Activated CD8-positive, alpha-beta T cell treated with anti-CD3 and anti-CD28 coated beads for 36 hours (primary cell): ENCODE measurements at places on chromosomes 1 and 21. TPM values are rescaled to one million over a fixed set of nuclear protein-coding genes. Genes with fewer than 3 reads are reported as not detected.
A peak's percentile ranks its signal among the peaks of the same experiment; 100 is the strongest.

DNA sequence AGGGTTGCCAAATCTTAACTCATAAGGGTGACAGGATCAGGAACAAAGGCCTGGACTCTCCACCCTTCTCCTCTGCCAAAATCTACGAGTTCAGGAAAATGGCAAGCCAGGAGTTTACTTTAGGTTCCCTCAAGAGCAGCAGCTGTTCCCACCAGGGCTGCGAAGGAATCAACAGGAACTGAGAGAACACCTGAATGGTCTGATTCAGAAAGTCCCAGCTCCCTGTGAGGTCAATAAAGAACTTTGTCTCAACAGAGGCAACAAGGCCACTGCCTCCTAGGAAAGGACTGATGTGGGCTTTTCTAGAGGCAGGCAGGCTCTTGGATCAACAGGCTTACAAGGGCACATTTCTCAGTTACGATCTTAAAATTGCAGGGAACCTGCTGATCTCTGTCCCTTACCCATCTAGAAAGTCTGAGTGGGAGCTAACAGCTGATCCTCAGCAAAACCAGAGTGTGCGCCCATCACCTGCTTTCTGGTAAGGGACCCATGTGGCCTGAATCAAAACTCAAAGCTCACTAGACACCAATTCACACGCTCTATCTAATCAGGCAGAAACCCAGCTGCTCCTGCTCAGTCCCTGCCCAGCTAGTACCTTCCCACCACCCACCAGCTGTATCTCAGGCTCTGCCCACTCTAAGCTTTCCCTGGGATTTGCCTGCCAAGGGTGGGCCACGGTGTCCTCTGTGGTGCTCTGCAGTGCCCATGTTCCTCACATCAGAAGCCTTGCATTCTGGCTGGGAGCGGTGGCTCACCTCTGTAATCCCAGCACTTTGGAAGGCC lies 83.1 kb downstream of the CAPZB start:
- H3K4me1 ChIP-seq = peaks cover 69% of the 10 kb centered on the region
- DNase-seq = no peak
- peak overlapping the region; percentile 30 for H3K27ac ChIP-seq
- H3K4me3 ChIP-seq = no peak overlapping the region

DNA sequence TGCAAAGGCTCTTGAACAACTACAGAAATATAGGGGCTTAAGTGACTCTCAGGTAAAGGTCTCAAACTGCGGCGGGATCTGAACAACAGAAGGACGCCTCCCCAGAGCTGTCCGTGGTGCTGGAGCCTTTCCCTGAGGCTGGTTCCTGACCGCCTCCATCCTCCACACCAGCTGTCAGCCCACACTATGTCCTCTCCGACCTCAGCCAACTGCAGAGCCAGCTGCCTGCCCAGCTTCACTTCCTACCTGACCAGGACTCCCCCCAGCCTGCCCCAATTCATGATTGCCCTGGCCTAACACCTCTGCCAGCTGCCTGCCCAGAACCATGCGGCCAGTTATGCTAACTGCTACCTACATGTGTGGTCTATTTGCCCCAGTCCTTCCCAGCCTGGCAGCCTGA lies 63.6 kb upstream of the ZC3H12A start:
- peaks cover 6% of the 10 kb centered on the region for H3K27me3 ChIP-seq
- H3K36me3 ChIP-seq = no peaks in the 10 kb centered on the region
- no peak overlapping the region for H3K4me3 ChIP-seq
- H3K27ac ChIP-seq = no peak overlapping the region
- DNase-seq = peak; percentile 41

DNA sequence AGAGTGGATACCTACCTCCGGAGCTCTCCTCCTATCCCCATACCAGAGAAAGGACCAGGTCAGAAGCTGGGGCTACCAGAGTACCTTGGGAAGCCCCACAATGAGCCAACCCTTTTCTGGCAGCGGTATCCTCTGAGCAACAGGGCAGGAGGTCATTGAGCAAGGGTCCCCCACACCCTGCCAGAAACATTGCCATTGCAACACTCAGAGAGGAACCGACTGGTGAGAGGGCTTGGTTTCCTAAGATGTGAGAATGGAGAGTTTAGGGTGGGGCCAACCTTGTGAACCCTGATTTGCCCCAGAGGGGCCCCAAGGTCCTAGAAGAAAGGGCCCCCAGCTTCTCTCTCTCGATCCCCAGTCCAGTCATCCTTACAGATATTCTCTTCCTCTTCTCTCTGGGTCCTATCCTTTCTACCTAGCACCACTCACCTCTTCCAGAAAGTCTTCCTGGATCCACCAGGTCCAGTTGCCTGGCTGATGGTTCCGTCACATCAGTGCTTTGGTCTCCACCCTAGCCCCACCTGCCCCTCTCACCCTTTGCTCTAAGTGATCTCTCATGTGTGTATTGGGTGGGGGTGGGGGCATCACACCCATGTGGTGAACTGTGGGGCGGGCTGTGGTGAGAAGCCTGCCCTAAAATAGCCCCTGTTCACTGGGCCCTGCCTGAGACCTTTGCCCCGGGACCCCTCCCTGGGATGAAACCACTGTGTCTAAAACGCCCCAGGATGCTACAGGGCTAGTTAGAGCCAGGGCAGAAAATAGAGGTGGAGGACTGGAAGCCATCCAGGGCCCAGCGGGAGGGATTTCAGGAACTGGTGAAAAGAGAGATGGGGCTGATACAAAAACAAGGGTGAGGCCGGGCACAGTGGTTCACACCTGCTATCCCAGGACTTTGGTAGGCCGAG lies 8.7 kb downstream of the FGR start:
- H3K4me3 ChIP-seq = no peak overlapping the region
- no peaks in the 10 kb centered on the region for H3K36me3 ChIP-seq
- H3K27me3 ChIP-seq = no peaks in the 10 kb centered on the region

DNA sequence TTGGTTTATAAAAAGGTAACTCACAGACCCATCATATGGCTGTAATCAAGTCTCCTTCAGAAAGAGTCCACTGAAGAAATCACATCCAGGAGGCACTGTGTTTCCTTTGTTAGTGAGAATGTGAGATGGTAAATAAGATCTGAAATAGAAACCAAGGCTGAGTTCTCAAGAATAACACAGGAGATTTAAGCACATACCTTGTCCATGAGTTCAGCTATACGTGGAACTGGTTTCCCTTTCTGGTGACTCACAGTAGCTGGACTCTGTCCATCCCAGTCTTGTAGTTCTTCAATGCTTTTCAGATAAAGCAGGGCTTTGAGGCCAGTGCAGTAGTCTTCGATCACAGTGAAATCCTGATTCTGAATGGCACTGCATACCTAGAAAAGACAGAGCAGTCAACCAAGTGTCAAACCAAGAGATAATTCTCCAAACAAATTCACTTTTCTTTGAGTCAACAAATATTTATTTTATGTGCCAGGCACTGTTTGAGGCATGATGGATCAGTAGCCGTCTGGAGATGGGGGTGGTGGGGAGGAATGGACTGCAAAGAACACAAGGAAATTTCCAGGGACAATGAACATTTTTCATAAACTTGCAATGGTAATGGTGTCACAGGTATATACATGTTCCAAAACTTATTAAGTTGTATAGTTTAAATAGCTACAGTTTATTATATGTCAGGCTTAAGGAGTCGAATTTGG lies 471.4 kb downstream of the PTBP2 start:
- no peaks in the 10 kb centered on the region for H3K4me1 ChIP-seq
- DNase-seq = no peak
- H3K27ac ChIP-seq = no peak overlapping the region
- H3K4me3 ChIP-seq = no peak overlapping the region
- H3K27me3 ChIP-seq = no peaks in the 10 kb centered on the region

CRYBG2 gene
- 6.4 TPM for total RNA-seq

C1orf116 gene
- total RNA-seq = 0.13 TPM

TAF12 gene
- 21.3 TPM for total RNA-seq

FCRL6 gene
- total RNA-seq = 0.20 TPM

OR2T29 gene
- not detected for total RNA-seq

TMEM82 gene
- not detected for total RNA-seq

PRAMEF8 gene
- total RNA-seq = not detected

KCNK2 gene
- total RNA-seq = not detected

SRSF10 gene
- 206 TPM for total RNA-seq

OLFML3 gene
- total RNA-seq = 0.49 TPM
